SK-N-DZ (cell line): ENCODE measurements at places on chromosomes 1 and 21.

- no peak for DNase-seq
Measured at GRCh38 chr1:230240446-230241086, 173.5 kb downstream of the GALNT2 start.

GRCh38 chr1:84724128-84724860, 34.0 kb upstream of the SSX2IP start:
- no peak for DNase-seq

DNA sequence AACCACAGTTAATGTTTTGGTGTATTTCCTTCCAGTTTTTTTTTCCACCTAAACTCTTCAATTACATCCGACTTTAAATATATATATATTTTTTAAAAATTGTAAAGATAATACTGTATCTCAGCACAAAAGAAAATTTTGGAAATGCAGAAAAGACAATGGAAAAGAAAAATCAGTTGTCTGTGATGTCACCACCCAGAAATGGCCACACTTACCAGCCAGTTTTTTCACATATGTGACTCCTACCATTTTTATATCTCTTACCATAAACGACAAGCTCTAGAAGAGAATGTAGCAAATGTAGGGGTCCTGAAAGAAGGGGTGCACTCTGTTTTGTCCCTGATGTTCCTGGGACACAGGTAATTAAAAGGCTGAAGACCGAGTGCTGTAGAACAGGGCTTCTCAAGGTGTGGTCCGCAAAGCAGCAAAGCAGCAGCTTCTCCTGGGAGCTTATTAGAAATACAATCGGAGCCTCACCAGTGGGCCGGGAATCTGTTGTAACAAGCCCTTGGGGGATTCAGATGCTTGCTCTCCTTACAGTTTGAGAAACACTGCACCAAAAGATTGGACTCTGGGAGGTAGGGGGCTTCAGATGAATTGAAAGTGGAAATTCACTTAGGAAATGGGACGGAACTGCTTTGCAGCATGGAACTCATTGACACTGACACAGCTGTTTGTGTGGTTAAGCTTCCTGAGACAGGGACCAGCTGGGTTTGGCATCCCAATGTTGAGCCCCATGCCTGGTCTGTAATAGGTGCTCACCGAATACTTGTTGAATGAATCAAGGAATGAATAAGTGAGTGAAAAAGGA, 44.1 kb downstream of the ALPL start:
- DNase-seq = no peak

GRCh38 chr1:174954671-174955669, 44.8 kb upstream of the CACYBP start:
- DNase-seq = no peak

DNA sequence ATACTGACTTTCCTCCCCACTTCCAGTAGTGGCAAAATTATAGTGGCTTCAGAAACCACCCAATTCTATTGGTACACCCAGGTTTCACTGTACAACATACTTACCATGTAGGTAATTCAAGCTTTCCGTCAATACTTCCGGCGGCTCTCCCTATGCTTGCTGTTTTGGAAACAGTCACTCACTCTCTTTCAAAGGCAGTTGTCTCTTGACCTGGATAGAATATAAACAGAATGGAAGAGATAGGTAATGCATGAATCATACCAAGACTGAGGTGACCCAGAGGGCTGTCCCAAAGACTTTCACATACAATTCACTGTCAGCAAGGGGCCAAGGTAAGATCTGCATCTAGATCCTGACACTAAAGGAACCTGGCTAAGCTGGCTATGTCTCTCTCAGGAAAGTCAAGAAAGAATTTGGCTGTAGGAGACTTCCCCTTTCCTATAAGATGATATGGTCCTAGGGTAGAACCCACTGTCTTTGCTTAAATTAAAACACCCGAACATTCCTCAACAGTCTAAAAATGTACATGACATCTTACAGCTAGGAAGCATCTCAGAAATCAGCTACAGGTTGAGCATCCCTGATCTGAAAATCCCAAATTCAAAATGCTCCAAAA, 59.6 kb downstream of the LUZP1 start:
- no peak for DNase-seq

DNA sequence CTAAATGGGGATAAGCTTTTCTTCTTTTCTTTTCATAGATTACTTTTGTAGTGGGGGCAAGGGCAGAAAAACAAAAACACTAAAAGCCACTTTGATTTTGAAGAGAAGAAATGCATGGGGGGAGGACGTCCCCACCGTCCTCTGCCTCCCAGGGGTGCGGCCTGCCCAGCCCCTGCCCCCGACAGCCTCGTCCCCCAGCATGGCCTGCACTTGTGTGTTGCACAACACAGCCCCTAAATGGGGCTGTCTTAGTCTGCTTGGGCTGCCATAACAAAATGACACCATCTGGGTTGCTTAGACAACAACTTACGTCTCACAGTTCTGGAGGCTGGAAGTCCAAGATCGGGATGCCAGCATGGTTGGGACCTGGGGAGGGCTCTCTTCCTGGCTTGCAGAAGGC, 57.3 kb upstream of the TMEM51 start:
- no peak for DNase-seq

DNA sequence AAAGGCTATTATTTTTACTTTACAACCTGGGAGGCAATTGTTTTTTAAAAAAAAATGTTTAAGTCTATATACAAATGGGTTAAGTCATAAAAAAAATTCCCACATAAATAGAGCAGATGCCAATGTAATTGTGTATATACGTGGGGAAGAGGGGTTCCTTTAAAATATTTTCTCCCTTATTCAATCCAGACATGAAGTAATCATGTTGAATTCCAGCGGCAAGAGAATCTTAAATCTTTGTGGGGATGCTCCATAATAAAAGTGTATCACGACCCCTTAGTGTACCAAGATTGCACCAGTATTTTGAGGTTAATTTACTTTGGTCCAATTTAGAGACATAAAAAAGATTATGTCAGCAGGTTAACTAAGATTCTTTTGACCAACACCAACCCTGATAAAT, 62.1 kb downstream of the ARID4B start:
- DNase-seq = no peak

DNA sequence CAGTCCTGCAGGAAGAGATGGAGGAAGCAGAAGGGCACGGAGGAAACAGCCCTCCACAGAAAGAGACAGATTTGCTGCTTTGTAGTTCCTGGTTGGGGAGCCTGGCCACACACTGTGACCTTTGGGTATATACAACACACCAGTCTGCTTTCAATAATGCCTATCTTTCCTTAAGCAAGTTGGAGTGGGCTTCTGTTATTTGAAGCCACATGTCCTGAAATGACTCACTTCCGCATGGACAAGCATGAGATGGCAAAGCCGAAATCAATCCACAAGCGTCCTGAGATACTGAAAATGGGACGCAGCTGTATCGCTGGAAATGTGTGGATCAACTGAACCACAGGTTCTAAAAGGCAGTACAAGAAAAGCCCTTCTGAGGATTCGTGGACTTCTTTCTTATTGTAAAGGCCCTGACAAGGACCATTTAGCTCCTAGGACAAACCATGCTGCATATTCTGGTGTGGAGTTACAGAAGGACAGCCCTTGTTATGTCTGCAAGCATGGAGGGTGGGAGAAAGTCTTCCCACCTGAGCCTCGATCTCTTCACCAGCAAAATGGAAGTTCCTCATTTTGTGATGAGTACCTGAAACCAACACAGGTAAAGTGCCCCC, 22.7 kb upstream of the FHAD1 start:
- DNase-seq = no peak

DNA sequence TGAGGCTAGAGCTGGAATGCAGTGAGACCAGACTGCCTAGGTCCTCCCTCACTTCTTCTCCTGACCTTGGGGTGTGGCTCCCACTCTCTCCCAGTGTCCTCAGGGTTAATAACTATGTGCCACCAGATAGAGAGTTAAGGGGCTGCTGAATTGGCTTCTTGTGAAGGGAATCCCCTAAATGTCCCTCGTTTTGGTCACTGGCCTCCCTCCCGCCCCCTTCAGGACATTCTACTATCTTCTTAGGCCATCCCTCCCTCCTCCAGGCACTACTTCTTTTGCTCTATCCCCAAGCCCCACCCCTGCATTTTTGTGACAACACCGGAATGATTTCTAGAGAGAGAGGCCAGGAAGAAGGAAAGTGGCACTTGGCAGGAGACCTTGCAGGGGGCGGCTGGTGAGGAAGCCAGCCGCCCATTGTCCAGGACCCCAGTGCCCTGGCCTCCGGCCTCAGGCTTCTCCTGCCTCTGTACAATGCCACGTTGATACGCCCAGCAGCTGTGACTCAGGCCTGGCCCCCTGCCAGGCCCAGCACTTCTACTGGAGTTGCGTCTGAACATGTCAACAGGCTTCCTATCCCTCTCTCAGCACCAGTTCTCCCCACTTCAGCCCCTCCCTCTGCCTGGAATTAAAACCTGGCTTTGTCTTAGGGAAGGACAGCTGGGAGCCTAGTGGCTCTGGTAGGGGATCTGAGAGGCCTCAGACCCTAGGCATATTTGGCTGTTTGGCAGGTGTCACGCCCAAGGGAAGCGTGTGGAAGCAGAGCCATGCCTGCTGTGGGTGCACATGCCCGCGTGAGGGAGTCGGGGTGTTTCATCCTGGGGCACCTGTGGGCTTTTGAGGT, 9.1 kb downstream of the LMNA start:
- DNase-seq = peak; percentile 68

DNA sequence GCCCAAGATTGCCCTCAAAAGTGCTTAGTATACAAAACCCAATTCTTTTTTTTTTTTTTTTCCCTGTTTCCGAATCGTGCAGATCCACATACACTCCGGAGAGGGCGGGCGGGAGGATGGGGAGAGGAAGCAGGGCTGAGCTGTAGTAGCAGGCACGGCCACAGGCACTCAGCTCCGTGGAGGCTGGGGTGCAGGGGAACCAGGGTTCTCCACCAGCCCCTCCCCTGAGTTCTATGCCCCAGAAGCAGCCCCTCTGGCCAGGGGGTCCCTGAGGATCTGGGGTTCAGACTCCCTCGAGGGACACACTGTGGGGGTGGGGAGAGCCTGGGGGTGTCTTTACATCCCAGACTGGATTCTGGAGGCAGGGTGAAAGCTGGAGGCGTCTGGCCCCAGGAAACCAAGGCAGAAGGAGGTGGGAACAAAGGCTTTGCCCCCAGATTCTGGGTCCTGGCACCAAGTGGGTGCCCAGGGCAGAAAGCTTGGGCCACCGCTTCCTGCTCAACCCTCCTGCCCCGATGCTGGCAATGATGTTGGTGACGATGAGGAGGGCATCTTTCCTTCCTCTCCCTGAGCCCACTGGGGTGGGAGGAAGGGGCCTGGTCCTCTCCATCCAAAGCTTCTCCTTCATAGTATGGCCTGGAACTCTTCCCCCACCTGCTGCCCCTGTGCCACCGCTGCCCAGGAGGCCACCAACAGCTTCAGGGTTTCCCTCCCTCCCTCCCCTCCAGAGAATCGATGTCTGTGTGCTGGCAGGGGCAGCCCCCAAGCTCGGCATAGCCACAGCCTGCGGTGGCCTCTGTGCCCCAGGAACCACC, 106.4 kb upstream of the TARDBP start:
- DNase-seq = peak; percentile 66

GRCh38 chr1:16924216-16924918, 2.6 kb downstream of the CROCC start:
- no peak for DNase-seq

DNA sequence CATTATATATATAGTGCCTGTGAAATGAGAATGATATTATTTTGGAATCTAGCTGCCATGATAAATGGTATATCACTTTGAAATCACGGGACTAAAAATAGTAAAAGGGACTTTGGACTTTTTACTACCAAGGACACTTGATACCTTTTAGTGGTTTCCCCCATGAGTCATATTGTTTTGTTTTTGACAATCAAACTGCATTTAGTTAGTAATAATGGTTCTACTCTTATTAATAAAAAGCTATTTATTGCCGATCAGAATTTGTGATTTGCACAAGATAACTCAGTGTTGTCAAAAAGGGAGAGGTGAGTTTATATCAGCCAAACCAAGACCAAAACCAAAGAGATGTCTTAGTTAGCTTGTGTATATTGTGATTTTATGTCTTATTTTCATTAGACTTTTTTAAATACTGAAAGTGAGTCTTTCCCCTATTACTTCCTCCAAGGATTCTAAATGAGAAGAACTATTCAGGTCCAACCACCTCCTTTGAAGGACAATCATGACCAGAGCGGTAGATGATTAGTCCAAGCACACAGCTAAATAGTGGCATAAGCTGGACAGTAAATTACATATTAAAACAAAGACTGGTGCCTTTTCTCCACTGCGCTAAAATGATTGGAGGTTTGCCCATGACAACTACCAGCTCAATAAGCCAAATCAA, 281.7 kb upstream of the ESRRG start:
- DNase-seq = no peak

- DNase-seq = no peak
Measured at GRCh38 chr1:39230261-39231190, 26.0 kb downstream of the MACF1 start.

- DNase-seq = no peak
Measured at GRCh38 chr1:86247597-86248279, 91.2 kb upstream of the COL24A1 start.

- DNase-seq = no peak
Measured at GRCh38 chr1:243559575-243560162, 290.4 kb downstream of the AKT3 start.

- no peak for DNase-seq
Measured at GRCh38 chr1:20589331-20590278, 708 bp downstream of the CDA start.

DNA sequence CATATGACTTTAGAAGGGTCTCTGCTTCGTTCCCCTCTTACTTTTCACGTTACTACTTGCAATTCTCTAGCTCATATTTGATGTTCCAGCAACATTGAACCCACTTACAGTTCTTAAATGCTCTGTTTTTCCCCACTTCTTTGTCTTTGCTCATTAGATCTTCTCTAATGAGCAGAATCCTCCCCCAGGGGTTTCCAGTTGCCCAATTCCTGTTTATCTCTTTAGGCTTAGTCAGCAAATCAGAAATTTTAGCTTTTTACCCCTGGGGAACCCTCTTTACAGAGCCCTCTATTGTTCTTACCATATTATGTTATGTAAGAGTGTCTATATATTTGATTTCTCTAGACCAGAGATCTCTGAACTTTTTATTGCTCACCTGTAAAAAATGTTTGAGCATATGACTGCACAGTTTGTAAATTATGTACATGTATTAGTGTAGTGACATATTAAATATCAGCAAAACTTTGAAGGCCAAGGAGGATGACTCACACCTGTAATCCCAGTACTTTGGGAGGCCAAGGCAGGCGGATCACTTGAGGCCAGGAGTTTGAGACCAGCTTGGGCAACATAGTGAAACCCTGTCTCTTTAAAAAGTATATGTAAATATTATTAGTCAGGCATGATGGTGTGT, 71.4 kb downstream of the FNBP1L start:
- no peak for DNase-seq

GRCh38 chr1:192109576-192109975, 48.7 kb upstream of the RGS18 start:
- DNase-seq = no peak
